ENCODE measurements at places on chromosomes 6 and 20.

- no peak for DNase-seq
These were observed 38.2 kb downstream of the REV3L start for GRCh38 chr6:111444794-111445193.

DNA sequence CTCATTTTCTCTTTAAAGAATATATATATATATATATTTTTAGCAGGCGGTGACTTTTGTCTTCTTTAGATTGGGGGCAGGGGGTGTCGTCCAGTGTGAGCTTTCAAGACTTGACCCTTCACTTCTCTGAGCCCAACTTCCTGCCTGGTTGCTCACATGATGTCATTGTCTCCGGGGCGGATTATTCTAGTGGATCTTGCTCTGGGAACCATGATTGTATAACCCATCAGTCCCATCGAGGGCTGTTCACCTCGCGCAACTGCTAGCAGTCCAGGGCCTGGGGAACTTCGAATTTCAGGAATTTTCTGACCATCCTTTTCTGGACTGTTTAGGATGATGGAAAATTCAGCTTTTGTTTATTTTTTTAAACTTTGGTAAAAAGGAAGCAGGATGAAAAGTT is 1.0 kb downstream of the IGF2R start:
- no peak for DNase-seq

GRCh38 chr6:110826236-110827129 is 11.2 kb upstream of the CDK19 start:
- no peak for DNase-seq

- DNase-seq, result no peak
These were observed 105.7 kb upstream of the KCNK16 start for GRCh38 chr6:39428152-39428551.

- no peak for DNase-seq
These were observed 17.3 kb upstream of the CD93 start for GRCh38 chr20:23103284-23104018.

DNA sequence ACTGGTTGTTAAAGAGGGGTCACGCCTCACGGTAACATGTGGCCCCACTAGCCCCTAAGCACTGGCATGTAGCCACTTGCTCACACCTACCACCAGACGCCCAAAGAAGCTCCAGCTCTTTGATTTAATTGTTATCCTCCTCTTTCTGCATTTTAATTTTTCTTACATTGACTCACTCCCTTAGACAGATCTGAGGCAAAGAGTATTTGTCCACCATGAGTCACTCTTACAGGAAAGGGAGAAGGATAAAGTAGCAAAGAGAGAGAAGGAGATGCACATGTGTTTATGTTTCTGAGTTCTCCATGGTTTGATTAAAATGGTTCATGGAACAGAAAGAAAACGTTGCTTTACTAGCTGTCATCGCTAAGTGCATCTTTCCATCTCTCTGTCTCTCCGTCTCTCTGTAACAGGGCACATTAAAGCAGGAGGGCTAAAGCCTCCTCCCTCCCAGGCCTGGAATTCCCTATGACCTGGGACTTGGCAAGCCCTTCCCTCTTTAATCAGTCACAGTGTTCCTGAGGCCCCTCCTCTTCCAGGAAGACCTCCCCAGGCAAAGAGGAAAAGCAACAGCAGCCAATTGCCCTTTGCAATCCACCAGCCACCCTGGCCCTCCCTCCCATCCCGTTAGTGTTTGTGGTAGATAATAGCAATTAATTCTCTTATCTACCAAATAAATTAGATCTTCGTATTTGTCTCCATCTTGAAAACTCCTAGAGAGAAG is 112.8 kb upstream of the TSHZ2 start:
- DNase-seq, result no peak

- no peak for DNase-seq
These were observed 179.5 kb upstream of the SYNDIG1 start for GRCh38 chr20:24289737-24290481.

Data from stimulated activated CD8-positive, alpha-beta memory T cell treated with anti-CD3 and anti-CD28 coated beads, Interleukin-2, amount 100 ng/mL, for 48 hours (primary cell).